ENCODE measurements at places on chromosomes 4 and X. TPM values are rescaled to one million over a fixed set of nuclear protein-coding genes. Genes with fewer than 3 reads are reported as not detected.

DNA sequence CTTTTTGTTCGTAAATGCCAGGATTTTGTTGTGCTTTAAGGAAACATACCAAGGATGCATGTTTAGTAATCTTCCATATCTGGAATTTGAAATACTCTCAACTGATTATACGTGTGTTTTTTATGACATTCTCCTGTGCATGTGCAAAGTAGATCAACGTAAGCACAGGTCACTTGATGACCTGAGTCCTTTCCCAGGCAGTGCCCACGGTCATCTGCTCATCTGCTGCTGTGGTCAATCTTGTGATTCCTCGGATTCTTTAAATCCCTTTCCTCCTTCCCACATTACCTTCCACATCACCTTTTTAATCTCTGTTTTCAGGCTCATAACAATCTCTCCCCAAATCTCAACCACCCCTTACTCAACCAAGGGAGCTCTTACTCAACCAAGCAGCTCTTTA lies 104.1 kb downstream of the RASL11B start:
- no peak overlapping the region for H3K27ac ChIP-seq
- no peak for DNase-seq
- H3K4me1 ChIP-seq = no peaks in the 10 kb centered on the region
- no peak overlapping the region for H3K4me3 ChIP-seq
- H3K27me3 ChIP-seq = no peaks in the 10 kb centered on the region
- H3K36me3 ChIP-seq = peaks cover 2% of the 10 kb centered on the region

DNA sequence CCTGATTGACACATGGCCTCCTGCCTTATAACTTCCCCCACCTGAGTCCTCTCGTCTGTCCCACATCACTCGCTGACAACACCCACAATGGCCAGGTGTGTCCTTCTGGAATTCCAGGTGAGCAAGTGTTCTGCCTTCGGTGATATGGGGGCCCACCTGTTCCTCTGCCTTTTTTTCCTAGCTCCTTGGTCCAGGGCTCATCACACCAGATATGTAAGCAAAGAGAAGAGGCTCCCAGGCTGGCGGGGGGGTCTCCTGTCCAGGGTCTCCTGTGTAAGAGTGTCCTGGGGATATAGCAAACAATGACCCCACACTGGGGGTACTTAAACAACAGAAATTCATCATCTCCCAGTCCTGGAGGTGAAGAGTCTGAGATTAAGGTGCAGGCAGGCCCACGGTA lies 25.2 kb downstream of the P2RY8 start:
- no peak for DNase-seq
- peaks cover 53% of the 10 kb centered on the region for H3K36me3 ChIP-seq
- H3K27me3 ChIP-seq = no peaks in the 10 kb centered on the region
- no peak overlapping the region for H3K27ac ChIP-seq

DNA sequence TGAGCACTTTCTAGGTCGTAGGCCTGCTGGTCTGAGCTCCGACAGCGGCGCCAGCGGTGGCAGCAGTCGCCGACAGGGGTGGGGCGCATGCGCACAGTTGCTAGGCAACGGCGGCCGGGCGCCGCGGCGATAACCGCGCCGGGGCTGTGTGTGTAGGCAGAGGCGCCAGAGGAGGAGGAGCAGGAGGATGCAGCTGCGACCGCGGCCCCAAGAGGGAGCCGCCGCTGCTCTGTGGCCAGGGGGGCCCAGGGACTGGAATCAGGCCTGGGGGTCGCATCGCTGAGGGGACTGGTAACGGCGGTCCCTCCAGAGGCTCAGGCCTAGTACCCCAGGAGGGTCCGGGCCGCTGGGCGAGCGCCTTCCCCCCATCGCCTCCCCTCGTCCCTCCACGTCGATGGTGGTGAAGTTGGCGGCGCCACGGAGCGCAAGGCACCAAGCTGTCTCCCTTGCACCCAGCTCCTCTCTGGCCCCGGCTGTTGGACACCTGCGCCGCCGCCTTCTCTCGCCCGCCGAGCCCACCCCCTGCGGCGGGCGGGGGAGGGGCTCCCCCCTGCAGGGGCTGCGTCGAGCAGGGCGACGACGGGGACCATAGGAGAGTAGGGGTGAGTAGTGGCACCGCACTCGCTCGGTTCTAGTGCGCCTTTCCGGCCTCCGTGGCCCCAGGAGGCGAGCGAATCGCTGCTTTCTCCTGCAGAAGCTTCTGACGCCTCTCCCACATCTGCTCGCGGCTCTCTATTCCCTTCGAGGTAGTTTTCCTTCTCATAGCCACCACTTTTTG lies 58.6 kb upstream of the ZC4H2 start:
- H3K4me3 ChIP-seq = peak within 1 kb of the TSS; percentile 87
- H3K27me3 ChIP-seq = no peaks in the 10 kb centered on the region
- peak within 1 kb of the TSS; percentile 91 for H3K27ac ChIP-seq
- H3K36me3 ChIP-seq = peaks cover 4% of the 10 kb centered on the region
- peak; percentile 88 for DNase-seq
- H3K4me1 ChIP-seq = peaks cover 7% of the 10 kb centered on the region

The C4orf36 gene
- not detected for total RNA-seq

GRCh38 chrX:6574762-6575161 lies 39.8 kb upstream of the VCX3A start:
- no peaks in the 10 kb centered on the region for H3K36me3 ChIP-seq
- H3K4me3 ChIP-seq = no peak overlapping the region
- DNase-seq = no peak

DNA sequence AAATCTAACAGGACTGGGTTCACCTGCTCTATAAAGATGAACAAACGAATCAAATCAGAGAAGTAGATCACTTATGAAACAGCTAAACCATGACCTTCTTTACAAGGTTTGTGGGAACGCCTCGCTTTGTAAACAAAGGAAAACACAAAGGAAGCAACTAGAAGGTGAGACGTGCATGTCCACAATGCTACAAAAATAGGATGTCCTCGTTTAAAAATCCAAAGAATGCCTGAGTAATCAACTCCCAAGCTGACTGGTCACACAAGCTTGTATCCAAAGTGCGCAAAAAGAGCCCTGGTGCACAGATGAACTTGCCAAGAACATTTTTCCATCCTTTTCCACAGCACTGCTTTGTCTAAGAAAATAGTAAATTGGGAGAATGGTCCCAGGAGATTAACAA lies 6.3 kb upstream of the SH3KBP1 start:
- no peak overlapping the region for H3K27ac ChIP-seq
- no peaks in the 10 kb centered on the region for H3K27me3 ChIP-seq
- no peaks in the 10 kb centered on the region for H3K36me3 ChIP-seq
- H3K4me1 ChIP-seq = peaks cover 11% of the 10 kb centered on the region
- no peak overlapping the region for H3K4me3 ChIP-seq
- DNase-seq = no peak

The TMPRSS11D gene
- not detected for total RNA-seq

The XK gene
- total RNA-seq = 0.09 TPM

The SPON2 gene
- total RNA-seq = 28.0 TPM

- no peaks in the 10 kb centered on the region for H3K36me3 ChIP-seq
- H3K4me1 ChIP-seq = no peaks in the 10 kb centered on the region
- H3K4me3 ChIP-seq = no peak overlapping the region
- DNase-seq = no peak
Measured at GRCh38 chr4:79585834-79586233, 177.8 kb upstream of the GK2 start.

The HAUS7 gene
- total RNA-seq = 54.4 TPM

DNA sequence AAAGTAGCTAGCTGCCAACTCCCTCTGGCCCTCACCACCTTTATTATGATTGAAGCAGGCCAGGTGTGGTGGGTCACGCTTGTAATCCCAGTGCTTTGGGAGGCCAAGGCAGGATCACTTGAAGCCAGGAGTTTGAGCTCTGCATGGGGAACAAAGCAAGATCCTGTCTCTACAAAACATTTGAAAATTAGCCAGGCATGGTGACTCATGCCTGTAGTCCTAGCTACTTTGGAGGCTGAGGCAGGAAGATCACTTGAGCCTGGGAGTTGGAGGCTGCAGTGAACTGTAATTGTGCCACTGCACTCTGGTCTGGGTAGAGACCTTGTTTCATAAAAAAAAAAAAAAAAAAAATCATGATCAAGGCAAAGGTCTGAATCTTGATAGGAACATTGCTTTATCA lies 467.0 kb upstream of the DIPK2B start:
- no peaks in the 10 kb centered on the region for H3K27me3 ChIP-seq
- no peaks in the 10 kb centered on the region for H3K4me1 ChIP-seq
- DNase-seq = no peak
- H3K36me3 ChIP-seq = no peaks in the 10 kb centered on the region
- H3K27ac ChIP-seq = no peak overlapping the region

DNA sequence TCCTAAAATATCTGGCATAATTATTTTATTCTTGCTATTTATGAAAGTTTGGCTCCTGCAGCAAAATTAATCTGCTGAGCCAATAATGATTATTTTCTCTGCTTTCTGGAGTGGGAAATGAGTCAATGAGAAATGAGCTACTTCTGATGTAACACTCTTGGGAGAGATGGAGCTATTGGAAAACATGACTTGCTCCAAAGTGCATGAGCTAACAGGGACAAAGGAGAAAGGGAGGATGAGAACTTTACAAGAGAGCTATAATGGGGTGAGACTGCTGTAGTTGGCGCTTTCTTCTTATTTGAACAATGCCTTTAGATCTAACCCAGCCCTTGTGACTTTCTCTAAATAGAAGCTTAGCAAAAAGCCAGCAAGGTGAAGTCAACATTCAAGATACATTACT lies 615.1 kb downstream of the ANKRD50 start:
- H3K4me1 ChIP-seq = no peaks in the 10 kb centered on the region
- H3K36me3 ChIP-seq = no peaks in the 10 kb centered on the region
- no peaks in the 10 kb centered on the region for H3K27me3 ChIP-seq
- H3K4me3 ChIP-seq = no peak overlapping the region

The MAP7D2 gene
- 0.40 TPM for total RNA-seq

- H3K27ac ChIP-seq = no peak overlapping the region
- H3K4me3 ChIP-seq = no peak overlapping the region
- no peaks in the 10 kb centered on the region for H3K36me3 ChIP-seq
- no peaks in the 10 kb centered on the region for H3K4me1 ChIP-seq
- H3K27me3 ChIP-seq = peaks cover 14% of the 10 kb centered on the region
Measured at GRCh38 chr4:24321131-24321530, 263.2 kb downstream of the DHX15 start.

DNA sequence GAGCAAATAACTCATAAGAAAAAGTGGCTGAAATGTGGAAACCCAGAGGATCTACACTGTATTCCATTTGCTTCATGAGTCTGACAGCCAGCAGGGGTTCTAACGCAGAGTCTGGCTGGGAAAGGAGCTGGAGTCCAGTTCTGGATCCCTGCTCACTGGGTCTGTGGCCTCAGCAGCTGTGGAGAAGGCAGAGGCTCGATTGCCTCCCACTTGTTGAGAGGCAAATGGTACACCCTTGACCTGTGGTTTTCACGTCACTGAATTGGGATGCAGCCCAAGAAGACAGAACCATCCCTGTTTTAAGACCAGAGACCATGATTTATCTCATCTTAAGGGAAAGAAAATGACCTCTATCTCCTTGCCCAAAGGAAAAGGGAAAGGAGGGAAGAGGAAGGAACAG lies 147.0 kb upstream of the NOCT start:
- peaks cover 31% of the 10 kb centered on the region for H3K27me3 ChIP-seq
- H3K4me1 ChIP-seq = no peaks in the 10 kb centered on the region
- DNase-seq = no peak
- H3K4me3 ChIP-seq = no peak overlapping the region

DNA sequence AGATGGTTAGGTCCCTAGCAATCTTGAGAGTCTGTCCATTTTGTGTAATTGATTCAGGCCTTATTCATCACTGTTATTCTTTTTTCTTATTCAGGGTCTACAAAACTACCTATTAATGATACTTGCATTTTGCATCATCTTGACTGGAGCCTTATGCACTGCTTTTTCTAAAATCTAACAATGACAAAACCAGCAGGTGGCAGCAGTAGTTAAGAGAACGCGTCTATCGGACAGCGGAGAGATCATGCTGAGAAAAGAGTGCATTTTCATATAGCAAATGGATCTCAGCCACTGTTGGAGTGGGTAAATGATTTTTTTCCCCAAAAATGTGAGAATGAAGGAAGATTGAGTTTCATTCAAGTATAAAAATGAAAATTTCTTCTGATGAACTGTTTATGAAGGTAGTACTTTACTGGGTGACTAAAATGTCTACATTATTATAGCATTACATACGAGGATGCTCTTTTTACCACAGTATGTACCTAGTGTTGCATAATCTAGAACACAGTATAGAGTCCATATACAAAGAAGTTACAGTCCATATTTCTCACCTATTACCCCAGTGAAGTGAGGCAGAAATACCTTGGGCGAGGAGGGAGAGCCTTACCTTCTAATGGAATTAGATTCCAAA lies 43.2 kb downstream of the TMEM144 start:
- peaks cover 12% of the 10 kb centered on the region for H3K27me3 ChIP-seq
- H3K4me1 ChIP-seq = peaks cover 4% of the 10 kb centered on the region
- H3K27ac ChIP-seq = no peak overlapping the region
- H3K4me3 ChIP-seq = no peak overlapping the region

- H3K4me1 ChIP-seq = peaks cover 30% of the 10 kb centered on the region
- peak overlapping the region; percentile 69 for H3K27ac ChIP-seq
- peak overlapping the region; percentile 47 for H3K4me3 ChIP-seq
- DNase-seq = peak; percentile 90
- no peaks in the 10 kb centered on the region for H3K36me3 ChIP-seq
Measured at GRCh38 chrX:1582686-1583437, 8.5 kb upstream of the AKAP17A start.

- H3K4me3 ChIP-seq = no peak overlapping the region
- H3K27ac ChIP-seq = no peak overlapping the region
- no peak for DNase-seq
- H3K27me3 ChIP-seq = peaks cover 2% of the 10 kb centered on the region
- H3K36me3 ChIP-seq = no peaks in the 10 kb centered on the region
Measured at GRCh38 chr4:123856689-123857545, 460.3 kb downstream of the SPRY1 start.

The ANK2 gene
- 1.8 TPM for total RNA-seq

DNA sequence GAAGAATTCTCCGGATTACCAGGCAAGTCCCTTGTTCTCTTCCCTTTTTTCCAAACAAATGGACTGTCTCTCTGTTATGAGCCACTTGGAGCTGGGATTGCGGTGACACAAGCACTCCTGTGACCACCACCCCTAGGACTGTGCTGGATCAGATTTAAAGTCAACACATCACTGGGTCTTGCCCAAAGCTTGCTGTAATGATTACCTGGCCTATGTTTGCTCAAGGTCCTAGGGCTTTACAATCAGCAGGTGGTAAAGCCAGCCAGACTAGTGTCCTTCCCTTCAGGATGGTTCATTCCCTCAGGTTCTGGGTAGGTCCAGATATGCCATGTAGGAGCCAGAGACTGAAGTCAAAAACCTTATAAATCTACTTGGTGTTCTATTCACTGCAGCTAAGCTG lies 144.7 kb downstream of the COX18 start:
- no peak for DNase-seq
- H3K36me3 ChIP-seq = no peaks in the 10 kb centered on the region
- no peaks in the 10 kb centered on the region for H3K27me3 ChIP-seq
- H3K4me1 ChIP-seq = no peaks in the 10 kb centered on the region
- no peak overlapping the region for H3K27ac ChIP-seq

The WDFY3 gene
- 0.66 TPM for total RNA-seq

- H3K27me3 ChIP-seq = peaks cover 4% of the 10 kb centered on the region
- H3K4me1 ChIP-seq = peaks cover 12% of the 10 kb centered on the region
- no peak overlapping the region for H3K27ac ChIP-seq
- no peak for DNase-seq
Measured at GRCh38 chr4:139684351-139684750, 18.7 kb downstream of the MGST2 start.

GRCh38 chr4:118968813-118969212 lies 80.2 kb downstream of the SYNPO2 start:
- no peaks in the 10 kb centered on the region for H3K27me3 ChIP-seq
- no peak overlapping the region for H3K27ac ChIP-seq
- H3K36me3 ChIP-seq = no peaks in the 10 kb centered on the region
- H3K4me3 ChIP-seq = no peak overlapping the region
- no peak for DNase-seq

The GPC4 gene
- total RNA-seq = not detected

- no peaks in the 10 kb centered on the region for H3K27me3 ChIP-seq
- no peaks in the 10 kb centered on the region for H3K4me1 ChIP-seq
- no peak overlapping the region for H3K4me3 ChIP-seq
Measured at GRCh38 chrX:418927-419729, 32.4 kb upstream of the PPP2R3B start.
